ENCODE measurements at places on chromosomes 7 and 10. TPM values are rescaled to one million over a fixed set of nuclear protein-coding genes. Genes with fewer than 3 reads are reported as not detected.

Gene PON1
- total RNA-seq: not detected

DNA sequence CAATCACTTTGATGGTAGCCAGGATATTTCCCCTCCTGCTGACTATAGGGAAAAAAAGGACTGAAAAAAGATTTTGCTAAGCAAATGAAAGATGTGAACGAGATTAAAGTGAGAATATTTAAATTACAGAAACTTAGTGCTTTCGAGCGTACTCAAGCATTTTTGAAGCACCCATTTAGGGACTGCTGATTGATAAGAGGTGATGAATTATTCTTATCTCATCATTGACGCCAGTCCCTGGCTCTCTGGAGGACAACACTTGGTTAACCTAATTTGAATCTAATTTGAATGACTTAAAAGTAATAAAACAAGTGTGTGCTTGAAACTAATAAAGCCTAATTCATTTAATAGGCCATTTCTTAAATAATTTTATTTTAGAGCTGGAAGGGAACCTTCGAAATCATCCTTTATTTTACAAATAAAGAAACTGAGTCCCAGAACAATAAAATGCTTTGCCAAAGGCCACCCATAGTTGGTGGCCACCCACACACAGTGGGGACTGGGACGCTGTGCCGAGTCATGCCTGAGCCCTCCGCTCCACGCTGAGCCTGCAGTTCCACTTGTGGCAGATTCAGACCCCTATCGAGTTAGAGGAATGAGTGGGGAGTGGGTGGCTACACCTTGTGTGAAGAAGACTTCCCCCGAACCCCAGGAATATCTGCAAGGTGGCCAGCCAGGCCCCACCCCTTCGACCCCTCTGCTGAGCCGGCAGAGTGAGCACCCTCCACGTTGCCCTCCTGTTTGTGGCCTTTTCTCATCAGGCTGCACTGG is 61.1 kb upstream of the SAMD8 start:
- no peak for DNase-seq

DNA sequence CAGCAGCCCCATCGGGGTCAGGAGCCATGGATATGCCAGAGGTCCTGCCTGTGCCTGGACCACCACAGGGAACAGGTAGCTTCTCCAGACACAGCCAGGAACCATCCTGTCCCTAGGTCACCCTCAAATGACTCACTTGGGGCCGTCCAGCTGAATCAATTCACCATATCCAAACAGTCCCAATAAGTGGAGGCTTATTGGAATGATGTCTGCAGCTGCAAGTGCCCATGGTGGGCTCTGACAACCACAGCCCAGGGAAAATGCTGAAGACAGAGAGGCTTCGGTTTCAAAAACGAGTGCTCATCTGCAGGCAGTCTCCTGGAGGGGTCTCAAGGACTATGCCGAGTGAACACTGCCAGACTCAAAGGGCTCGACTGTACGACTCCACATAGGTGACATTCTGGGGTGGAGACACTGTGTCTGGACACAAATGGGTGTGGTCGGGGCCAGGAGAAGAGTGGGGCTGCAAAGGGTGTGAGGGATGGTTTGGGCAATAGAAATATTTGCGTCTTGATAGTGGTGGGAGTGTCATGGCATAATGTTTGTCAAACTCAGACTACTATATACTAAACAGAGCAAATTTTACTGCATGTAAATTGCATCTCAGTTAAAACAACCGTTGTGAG is 204.8 kb downstream of the TNS3 start:
- no peak for DNase-seq

Gene GUSB
- 14.0 TPM for total RNA-seq

GRCh38 chr7:78368771-78369170 is 570.2 kb downstream of the PHTF2 start:
- DNase-seq: no peak

GRCh38 chr10:3010816-3011460 is 56.4 kb upstream of the PFKP start:
- DNase-seq: peak; percentile 9

Gene LRMDA
- total RNA-seq: 19.5 TPM

- peak; percentile 80 for DNase-seq
Observed at GRCh38 chr10:91077549-91078071, 142.9 kb upstream of the PCGF5 start.

GRCh38 chr7:88132725-88133124 is 87.1 kb downstream of the SRI start:
- DNase-seq: no peak

DNA sequence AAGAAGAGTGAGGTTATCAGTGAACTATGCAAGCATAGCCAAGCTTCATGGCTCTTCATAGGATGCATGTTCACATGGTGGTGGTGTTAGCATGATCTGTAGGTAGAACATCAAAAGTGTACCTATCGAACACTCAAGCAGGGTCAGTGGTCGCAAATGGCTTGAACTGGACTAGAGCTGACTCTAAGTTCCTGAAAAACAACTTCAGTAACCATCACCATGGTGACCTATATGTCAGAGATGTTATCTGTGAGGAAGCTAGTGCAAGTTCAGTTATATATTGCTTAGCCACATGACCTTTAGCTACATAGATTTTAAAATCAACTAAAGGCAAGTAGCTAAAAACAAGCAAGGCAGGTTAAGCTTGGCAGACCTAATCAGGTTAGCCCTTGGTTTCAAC is 163.1 kb upstream of the AGR3 start:
- DNase-seq: no peak

- no peak for DNase-seq
Observed at GRCh38 chr10:58867683-58868082, 308.8 kb upstream of the PHYHIPL start.

DNA sequence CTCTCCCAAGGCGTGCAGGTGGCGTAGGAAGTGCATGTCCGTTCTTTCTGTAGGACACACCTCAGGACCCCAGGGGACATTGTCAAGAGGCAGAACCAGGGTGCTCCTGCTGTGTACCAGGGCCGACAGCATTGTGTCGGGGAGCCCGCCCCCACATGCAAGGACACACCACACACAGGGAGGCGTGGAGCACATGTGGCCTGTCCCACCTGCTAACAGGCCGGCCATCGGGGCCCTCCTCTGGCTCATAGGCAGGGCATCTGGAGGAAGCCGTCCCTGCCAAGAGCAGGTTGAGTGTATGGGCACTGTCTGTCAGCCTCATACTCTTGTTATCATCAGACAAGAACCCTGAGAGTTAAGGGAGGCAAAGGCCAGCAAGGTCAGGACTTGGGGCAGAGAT is 12.7 kb downstream of the RET start:
- DNase-seq: no peak

Gene DRGX
- not detected for total RNA-seq

Gene NKX6-2
- not detected for total RNA-seq

DNA sequence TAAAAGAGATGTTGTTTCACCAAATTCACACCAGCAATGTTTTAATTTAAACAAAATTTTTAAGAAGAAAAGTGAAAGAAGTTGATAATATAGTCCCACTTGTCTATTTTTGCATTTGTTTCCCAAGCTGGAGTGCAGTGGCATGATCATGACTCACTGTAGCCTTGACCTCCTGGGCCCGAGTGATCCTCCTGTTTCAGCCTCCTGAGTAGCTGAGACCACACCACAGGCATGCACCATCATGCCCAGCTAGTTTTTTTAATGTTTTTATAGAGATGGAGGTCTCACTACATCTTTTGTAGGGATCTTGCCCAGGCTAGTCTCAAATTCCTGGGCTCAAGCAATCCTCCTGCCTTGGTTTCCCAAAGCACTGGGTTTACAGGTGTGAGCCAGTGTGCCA is 14.1 kb upstream of the NDUFA5 start:
- no peak for DNase-seq

DNA sequence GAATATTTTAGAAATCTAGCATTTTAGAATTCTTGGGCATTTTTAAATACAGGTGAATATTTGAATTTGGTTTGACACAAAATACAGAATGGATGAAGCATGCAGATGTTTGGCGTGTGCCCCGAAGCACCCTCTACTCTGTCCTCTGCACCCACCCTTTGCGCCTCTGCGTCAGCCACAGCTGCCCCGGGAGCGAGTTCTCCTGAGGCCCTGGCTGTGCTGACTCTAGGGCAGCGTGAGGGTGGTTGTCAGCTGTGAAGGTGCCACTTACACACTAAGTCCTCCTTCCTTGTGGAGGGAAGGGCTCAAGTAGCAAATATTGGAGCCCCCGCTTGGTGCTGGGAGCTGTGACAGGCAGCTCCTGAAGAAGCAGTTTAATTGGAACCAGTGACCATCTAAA is 48.4 kb downstream of the DAGLB start:
- no peak for DNase-seq

- DNase-seq: peak; percentile 91
Observed at GRCh38 chr10:21497177-21497807, 28.2 kb downstream of the SKIDA1 start.

- no peak for DNase-seq
Observed at GRCh38 chr10:71214641-71215559, 2.5 kb downstream of the UNC5B start.

DNA sequence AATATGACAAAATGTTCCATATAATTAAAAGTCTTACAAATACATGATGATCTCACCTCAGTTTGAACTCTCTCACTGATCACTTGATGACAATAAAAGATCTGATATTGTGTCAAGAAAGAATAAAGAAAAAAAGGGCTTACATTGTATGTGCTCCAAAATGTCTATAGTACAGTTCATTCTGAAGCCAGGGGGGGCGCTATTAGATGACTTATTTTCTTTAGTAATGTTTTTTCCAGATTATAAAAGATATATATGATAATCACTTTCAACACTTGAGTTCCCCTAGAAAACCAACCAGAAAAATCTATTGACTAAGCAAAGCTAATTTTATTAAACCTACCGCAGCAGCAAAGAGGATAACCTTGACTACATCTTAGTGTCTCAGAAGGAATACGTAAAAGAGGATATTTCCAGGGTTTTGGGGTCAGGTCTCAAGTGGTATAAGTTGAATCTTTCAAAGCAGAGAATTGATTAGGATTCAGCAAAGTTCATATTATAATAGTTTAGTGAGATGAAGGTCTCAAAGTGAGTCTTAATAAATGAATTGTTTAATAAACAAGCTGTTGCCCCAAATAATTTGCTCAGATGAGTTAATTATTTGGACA is 55.8 kb downstream of the PTN start:
- no peak for DNase-seq

Gene ZNF33A
- total RNA-seq: 27.7 TPM
